ENCODE measurements at places on chromosomes 13 and 19.

DNA sequence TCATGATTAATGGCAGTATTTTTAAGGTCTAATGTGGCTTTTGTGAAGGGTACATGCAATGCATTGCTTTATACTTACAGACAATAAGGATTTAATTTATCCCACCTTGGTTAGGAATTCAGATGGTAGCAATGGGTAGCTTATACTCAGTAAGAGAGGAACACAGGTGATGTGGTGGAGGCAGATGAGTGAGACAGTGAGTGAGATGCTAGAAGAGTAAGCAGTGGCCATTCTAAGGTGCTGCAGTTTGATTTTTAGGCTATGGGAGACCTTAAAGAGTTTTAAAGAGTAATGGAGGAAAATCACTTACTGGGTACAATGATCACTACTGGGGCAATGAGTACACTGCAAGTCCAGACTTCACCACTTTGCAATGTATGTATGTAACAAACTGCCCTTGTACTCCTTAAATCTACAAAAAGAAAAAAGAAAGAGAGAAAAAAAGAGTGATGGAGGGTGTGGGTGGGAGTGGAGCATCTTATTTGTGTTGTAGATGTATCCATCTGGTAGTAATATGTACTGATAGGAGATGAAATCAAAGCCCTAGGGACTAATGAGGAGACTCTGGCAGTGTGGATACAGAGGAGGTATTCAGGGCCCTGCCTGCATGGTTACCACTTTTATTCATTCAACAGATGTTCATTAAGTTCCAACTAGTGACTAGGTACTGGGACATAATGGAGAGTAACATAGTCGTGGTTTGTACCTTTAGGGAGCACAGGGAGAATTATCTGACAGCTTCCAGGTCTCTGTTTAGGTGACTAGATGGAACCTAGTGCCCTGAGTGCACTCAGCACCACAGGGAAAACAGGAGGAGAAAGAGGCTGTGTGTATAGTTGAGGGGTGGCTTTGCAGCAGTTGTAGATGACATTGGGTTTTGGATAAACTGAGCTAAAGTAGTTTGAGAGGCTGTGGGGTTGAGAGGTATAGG is 99.0 kb downstream of the GPC6 start:
- no peak for DNase-seq

- peak; percentile 55 for DNase-seq
Observed at GRCh38 chr13:24199016-24199415, 38.5 kb downstream of the SPATA13 start.

DNA sequence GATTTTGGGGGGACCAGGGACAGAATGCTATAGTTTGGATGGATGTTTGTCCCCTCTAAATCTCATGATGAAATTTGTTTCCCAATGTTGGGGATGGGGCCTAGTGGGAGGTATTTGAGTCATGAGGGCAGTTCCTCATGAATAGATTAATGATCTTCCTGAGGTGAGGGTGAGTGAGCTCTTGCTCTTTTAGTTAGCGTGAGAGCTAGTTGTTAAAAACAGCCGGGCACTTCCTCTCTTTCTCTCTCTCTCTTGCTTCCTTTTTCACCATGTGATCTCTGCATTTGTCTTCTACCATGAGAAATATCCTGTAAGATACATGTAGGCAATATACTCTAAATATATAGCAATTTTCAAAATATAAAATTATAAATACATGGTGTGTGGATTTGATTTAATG is 290.8 kb upstream of the PCDH9 start:
- DNase-seq = no peak

GRCh38 chr19:37718304-37718703 is 1.3 kb downstream of the ZNF607 start:
- no peak for DNase-seq

- no peak for DNase-seq
Observed at GRCh38 chr13:90719461-90719860, 628.0 kb upstream of the MIR17HG start.

DNA sequence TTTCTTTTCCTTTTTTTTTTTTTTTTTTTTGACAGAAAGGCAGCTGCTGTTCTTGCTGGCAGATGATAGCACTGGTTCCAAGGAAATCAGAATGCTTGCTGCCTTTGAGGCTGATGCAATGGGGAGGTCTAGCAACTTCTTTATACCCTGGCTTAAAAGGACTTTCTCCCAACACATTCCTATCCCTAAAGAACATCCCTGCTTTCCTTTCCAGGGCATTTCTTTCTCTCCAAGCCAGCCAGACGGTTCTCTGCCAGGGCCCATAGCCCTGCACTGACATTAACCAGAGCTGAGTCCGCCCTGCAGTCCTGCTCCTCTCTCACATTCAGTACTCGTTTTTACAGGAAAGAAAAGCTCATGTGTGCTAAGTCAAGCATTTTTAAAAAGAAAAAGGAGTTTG is 133.9 kb upstream of the WASF3 start:
- DNase-seq = peak; percentile 74

- no peak for DNase-seq
Observed at GRCh38 chr19:40933025-40933424, 51.0 kb upstream of the CYP2A7 start.

GRCh38 chr19:5832061-5832460 is 7.4 kb downstream of the FUT6 start:
- no peak for DNase-seq
